Umbilical cord (tissue), 2 donors: ENCODE measurements at places on chromosomes 6 and 20.

GRCh38 chr20:37233548-37234253, 27.9 kb downstream of the GHRH start:
- DNase-seq: no peak

DNA sequence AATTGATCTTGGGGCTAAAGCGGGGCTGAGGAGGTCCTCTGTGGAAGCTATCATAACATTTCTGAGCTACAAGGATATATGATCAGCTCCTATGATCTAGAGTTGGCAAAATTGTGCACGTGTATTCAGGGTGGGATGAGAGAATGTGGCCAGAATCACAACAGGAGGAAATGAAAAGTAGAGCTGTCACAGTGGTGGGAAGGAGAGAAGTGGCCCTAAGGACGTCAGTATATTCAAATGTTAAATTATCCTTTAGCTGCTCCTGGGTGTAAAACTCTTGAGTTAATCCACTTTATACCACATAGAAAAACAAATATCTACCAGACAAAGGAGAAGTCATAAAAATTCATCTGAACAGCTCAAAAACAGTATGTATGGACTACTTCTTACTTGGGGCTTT, 14.8 kb upstream of the POPDC3 start:
- no peak for DNase-seq

DNA sequence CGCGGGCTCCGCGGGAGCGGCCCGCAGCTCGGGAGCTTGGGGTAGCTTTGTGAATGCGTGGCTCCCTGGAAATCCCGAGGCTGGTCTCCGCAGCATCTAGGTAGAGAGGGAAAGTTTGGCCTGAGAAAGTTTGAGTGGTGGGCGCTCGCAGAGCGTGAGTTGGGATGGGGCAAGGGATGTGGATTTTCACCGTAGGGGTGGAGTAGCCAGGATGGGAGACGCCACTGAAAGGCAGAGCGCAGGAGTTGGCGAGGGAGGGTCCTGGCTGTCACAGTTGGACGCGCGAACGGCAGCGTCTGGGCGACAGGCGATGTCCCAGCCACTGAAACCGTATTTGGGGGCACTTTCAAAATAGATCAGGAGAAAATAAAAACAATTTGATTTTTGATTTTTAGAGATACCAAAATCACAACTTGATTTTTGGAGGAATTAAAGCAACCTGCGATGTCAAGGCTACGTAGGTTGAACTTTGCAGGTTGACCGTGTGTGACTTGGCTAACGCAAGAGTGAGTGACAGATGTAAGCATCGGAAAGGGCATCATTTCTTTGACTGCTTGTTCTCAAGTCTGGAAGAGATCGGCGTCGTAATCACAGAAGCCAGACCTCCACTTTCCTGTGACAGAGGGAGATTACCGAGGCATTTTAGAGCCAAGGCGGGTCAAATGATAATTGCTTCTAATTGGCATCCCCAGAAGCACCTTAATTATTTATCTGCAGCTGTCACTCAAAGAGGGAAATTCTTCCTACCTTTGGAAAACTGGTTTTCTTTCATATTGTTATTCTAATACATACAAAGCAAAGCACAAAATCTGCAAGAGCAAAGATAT, 646 bp downstream of the HEY2 start:
- no peak for DNase-seq

DNA sequence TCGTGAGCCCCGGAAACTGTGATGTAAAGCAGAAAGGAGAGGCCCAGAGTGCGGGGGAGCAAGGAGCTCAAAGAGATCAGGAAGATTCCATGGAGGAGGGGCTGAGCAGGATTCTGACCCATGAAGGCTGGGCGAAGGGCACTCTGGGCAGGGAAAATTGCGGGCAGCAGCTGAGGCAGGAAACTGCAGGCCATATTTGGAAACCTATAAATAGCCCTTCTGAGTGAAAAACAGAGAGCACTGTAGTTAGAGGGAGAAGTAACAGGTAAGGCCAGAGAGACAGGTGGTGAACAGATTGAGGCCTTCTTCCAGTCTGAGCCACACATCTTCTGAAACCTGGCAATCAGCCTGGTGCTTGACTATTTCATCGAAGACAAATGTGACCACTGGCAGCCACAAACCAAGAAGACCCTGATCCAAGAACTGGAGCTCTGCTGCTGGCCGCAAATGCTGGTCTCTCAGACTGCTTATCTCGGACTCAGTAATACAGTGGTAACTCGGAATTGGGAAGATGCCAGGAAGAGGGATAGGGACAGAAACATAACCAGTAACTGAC, 14.1 kb upstream of the BEND3 start:
- DNase-seq: peak; percentile 10

DNA sequence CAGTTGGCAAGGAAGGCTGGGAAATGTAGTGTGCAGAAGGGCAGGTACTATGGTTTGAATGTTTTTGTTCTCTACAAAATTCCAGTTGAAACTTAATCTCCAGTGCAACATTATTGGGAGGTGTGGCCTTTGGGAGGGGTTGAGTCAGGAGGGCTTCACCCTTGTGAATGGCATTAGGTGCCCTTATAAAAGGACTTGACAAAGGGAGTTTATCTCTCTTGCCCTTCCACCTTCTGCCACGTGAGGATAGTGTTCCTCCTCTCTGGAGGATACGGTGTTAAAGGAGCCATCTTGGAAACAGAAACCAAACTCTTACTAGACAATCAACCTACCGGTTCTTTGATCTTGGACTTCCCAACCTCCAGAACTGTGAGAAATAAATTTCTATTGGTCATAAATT, 82.2 kb upstream of the LRFN2 start:
- DNase-seq: no peak

DNA sequence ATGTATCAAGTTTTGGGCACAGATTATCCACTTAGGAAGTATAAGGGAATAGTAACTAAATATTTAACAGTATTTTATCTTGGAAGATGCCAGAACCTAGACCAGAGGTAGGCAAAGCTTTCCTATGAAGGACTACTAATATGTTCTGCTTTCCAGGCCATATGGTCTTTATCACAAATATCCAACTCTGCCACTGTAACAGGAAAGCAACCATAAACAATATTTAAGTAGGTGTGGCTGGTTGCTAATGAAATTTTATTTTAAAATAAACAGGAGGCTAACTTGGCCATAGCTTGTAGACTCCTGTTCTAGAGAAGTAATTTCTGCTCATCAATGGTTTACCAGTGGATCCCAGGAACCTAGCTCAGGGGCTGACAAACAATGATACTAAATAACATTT, 39.4 kb downstream of the NOL7 start:
- DNase-seq: no peak

DNA sequence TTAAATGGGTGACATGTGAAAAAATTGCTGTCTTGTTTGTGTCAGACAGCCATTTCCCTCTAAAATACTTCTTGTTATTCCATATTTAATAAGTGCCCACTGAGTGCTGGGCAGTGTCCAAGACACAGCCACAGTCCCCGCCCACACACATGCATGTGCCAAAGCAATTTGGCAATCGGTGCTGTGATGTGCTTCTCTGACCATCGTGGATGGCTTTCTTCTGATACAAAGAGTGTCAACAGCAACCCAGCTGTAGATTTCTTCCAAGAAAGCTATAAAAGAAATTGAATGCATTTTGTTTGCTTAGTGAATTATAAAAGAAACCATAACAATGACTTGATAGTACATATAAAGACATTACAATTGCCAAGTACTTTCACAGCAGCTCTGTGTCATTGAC, 140.5 kb upstream of the ATXN1 start:
- no peak for DNase-seq

DNA sequence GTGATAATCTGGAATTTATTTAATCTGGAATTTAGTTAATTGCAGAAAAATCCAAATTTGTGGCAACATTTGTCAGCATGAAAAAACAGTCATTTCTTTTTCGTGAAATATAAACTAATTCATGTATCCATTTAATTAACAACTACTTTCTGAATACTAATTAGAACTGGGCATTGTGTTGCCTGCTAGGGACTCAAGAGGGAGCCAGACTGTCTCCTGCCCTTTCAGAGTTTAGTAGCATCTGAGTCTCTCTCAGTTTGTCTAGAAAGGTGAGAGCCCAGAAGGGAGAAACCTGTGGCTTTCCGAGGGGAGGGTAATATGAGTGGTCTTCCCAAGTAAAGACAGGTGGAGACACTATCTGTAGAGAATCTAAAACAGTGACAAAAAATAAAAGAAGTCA, 210.9 kb upstream of the HDDC2 start:
- DNase-seq: no peak

GRCh38 chr6:129867403-129867802, 6.3 kb upstream of the TMEM244 start:
- DNase-seq: no peak

DNA sequence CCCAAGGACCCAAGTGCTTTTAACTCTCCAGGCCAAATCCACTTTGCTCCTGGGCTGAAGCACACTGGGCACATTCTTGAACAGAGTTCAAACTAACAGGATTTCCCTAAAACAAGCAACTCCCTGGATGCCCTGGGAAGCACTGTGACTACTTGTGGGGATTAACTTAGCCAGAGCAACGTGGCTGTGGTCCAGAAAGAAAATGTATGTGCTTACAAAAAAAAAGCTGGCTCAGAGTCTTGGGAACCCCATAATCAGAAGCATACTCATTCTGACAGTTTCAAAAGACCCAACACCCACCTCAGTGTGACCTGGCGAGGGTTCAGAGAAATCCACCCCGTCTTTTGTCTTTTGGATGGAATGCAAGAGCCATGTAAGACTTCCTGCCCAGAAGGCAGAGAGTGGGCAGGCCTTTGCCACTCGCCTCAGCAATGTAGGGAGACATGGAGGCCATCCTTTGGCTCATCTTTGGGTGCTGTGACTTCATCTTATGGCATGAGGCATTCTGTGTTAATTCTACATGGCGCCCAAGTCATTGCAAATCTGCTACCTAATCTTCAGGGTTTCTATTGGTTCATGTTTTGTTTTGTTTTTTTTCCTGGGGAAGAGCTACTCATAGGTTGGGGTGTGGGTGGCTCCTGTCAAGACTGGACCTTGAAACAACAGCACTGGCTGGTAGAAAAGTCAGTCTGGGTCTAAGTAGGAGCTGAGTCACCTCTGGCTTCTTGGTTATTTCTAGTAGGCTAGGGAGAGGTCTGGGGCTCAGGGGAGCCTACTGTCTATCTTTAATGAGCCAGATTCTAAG, 248.6 kb upstream of the SUPT3H start:
- peak; percentile 74 for DNase-seq

- peak; percentile 30 for DNase-seq
Observed at GRCh38 chr6:411402-412145, 20.0 kb downstream of the IRF4 start.

- no peak for DNase-seq
Observed at GRCh38 chr6:129317931-129318820, 391.8 kb downstream of the ARHGAP18 start.

GRCh38 chr6:169806701-169807100, 55.3 kb downstream of the ERMARD start:
- DNase-seq: no peak

DNA sequence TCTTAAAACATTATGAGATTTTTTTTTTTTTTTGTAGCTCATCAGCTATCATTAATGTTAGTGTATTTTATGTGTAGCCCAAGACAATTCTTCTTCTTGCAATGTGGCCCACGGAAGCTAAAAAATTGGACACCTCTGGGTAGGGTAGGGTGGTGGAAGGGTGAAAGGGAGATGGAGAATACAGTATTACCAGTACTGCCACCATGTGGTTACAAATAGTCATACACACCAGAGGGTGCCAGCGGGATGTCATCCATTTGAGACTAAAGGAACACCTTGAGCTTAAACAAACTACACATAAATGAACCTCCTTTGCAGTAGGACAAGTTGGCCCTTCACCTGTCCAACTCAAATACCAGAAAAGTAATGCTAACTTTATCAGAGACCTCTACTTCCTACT, 601.9 kb downstream of the HTR1B start:
- no peak for DNase-seq

DNA sequence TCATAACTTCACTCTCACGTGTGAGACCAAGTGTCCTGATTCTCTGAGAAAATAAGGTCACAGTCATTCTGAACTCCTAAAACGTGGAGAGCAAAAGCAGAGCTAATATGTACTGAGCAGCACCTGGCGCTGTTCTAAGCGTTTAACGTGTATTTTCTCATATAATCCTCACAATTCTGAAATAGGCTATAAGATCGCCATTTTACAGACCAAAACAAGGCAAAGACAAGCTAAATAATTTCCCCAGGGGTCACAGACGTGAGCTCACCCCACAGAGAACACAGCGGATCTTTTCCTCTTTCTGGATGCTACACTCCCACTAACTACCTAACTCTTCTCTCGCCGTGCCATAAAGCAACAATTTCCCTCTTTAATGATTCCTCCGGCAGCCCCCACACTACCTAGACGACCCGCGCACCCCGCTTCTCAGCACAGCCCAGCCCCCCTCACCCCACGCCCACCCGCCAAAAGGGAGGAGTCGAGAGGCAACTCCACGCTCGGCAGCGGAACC, 636 bp downstream of the SUPT3H start:
- DNase-seq: no peak

- no peak for DNase-seq
Observed at GRCh38 chr6:41036186-41036585, 2.8 kb downstream of the UNC5CL start.

DNA sequence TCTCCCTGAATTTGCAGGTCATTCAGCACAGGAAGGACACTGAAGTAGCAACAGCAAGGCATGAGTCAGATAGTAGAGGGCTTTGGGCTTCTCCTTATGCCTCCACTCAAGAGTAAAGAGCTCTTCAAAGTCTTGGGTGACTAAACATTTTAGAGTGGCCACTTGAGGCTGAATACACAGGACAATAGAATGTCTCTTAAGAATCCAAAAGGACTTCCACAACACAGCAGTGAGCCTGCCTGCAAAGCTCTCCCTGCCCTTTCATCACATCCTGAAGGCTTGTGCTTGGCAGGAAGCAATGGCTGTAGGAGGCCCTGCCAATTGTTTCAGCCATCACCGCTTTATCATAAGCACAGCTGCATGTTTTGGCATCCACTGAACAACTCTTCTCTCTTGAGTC, 36.8 kb downstream of the FOXQ1 start:
- no peak for DNase-seq

DNA sequence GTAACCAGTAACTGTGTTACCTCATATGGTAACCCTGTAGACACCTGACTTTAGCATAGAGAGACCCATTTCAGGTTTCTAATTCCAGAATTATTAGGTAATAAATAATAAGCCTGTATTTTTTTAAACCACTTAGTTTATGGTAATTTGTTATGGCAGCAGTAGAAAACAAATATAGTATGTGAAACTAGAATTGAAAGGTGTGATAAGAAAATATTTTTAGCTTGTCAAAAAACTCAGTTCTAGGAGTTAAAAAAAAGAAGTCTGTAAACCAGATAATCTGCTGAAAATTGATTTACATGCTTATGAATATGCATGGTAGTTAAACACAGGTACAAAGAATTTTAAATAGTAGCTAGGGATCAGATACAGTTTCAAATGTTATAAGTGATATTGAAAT, 695.0 kb upstream of the GJE1 start:
- DNase-seq: no peak
